ENCODE measurements at places on chromosomes 5 and 9. TPM values are rescaled to one million over a fixed set of nuclear protein-coding genes. Genes with fewer than 3 reads are reported as not detected.
A peak's percentile ranks its signal among the peaks of the same experiment; 100 is the strongest.

DNA sequence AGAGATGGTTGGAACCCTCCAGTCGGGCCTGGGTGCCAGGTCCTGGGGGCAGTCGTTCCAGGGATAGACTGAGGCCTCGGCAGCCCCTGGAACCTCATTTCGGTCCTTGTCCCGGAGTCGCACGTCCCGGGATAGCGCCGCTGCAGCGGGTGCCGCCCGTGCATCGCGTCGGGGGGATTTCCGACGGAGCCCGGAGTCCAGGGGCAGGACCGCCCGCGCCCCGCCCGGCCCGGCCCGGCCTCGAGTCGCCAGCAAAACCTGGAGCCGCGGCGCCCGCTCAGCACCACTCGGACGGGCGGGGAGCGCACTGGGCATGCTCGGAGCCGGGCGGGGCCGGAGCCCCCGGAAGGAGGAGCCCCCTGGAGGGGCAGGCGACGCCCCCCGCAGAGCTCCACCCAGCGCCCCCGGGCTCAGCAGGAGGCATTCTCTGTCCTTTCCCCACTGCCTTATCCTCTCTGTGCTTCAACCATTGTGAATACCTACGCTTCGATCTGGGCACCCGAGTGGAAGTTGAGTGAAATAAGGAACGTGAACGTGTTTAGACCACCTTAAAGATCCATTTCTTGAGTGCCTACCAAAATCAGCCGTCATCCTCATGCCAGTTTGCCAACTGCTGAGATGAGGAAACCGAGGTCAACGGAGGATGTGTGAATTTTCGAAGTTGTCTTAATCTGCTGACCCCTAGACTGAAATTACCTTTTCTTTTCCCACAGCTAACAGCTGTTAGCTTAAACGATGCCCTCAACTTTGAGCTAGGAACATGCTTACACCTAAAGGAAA lies 1.7 kb upstream of the PTPN3 start:
- H3K4me3 ChIP-seq = no peak overlapping the region
- peaks cover 31% of the 10 kb centered on the region for H3K27me3 ChIP-seq
- no peak overlapping the region for H3K27ac ChIP-seq
- peak; percentile 66 for DNase-seq
- no peaks in the 10 kb centered on the region for H3K36me3 ChIP-seq

DNA sequence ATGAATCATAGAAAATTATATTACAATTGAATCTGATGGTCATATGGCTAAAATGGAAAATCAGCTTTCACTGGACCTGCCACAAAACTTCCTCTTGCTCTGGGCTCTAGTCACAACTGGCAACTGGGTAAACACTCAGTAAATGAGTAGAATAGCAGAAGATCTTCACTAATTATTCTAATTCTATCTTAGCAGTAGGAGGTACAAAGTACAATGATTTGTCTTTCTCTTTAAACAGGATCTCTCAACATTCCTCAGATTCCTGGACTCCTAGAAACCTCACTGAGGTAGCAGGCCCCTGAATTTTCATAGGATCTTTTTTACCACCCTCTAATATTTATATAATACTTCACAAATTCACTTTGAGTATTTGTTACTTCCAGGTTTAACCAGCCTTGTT lies 239.9 kb upstream of the SMARCA2 start:
- H3K27me3 ChIP-seq = no peaks in the 10 kb centered on the region
- no peak overlapping the region for H3K27ac ChIP-seq
- DNase-seq = no peak
- no peaks in the 10 kb centered on the region for H3K36me3 ChIP-seq
- H3K4me1 ChIP-seq = no peaks in the 10 kb centered on the region
- H3K4me3 ChIP-seq = no peak overlapping the region

- no peak overlapping the region for H3K27ac ChIP-seq
- H3K36me3 ChIP-seq = no peaks in the 10 kb centered on the region
- no peaks in the 10 kb centered on the region for H3K27me3 ChIP-seq
- H3K4me3 ChIP-seq = no peak overlapping the region
- H3K4me1 ChIP-seq = no peaks in the 10 kb centered on the region
- DNase-seq = no peak
Observed at GRCh38 chr9:138065287-138065686, 187.7 kb downstream of the CACNA1B start.

DNA sequence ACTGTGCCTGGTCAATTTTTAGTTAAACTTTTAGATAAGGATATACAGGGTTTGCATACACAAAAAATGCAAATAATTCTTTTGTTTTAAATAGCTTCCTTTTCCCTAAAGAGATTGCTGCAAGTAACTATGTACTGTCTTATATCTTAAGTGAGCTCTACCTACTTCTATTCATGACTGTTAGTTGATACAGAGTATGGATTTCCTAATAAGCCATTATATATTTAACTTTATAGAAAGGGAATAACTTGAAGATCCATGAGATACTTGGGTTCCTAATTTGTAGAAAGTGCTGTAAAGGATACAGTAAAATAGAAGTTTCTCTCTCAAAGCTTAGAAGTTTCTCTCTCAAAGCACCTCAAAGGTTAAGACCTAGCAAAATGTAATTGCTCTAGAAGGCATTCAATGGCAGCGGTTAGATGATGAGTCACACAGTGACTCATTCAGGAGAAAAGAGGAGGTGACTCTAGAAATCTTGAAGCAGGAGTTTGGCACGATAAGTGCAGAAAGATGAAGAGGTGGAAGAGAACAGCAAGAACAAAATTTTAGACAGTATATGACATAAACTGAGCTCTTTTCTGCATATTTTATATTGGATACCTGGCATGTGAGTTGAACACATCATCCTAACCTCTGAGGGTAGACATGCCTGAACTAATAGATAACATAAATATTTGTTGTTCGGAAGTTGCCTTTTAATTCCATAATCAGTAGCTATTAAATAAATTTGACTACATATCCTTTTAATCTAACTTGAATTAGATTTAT lies 5.5 kb upstream of the DNAJC21 start:
- H3K27me3 ChIP-seq = no peaks in the 10 kb centered on the region
- H3K36me3 ChIP-seq = peaks cover 24% of the 10 kb centered on the region
- no peaks in the 10 kb centered on the region for H3K4me1 ChIP-seq
- DNase-seq = no peak
- no peak overlapping the region for H3K4me3 ChIP-seq

DNA sequence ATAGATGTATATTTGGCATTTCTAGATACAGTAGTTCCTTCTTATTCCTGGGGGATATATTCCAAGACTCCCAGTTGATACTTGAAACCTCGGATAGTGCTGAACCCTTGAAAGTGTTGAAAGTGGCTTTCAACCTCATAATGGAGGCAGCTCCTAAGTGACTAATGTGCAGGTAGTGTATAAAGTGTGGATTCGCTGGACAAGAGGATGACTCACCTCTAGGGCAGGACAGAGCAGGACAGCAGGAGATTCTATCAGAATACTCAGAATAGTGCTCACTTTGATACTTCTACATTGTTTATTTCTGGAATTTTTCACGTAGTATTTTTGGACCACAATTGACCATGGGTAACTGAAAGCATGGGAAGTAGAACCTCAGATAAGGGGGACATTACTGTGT lies 1138.9 kb upstream of the WWC1 start:
- no peak overlapping the region for H3K27ac ChIP-seq
- no peak overlapping the region for H3K4me3 ChIP-seq
- H3K36me3 ChIP-seq = no peaks in the 10 kb centered on the region
- no peak for DNase-seq
- H3K27me3 ChIP-seq = no peaks in the 10 kb centered on the region

DNA sequence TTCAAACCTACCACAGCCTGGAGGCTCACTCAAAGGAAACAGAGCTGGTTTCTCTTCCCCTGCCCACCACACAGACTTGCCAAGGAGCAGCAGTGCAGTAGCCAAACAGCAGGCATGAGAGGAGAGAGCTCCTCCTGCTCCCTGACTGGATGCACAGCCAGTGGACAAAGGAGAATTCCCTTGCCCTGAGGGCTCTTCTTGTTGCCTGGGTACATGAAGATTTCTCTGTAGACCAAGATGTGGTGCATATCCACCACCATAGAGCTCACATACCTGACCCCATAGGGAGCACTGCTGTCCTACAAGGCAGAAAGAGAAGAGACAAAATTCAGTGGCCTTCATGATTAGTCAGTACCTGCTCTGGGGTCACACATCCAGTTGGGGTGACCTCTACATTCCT lies 56.3 kb upstream of the SPATA31E1 start:
- H3K4me3 ChIP-seq = no peak overlapping the region
- DNase-seq = no peak
- no peaks in the 10 kb centered on the region for H3K36me3 ChIP-seq
- H3K27me3 ChIP-seq = no peaks in the 10 kb centered on the region
- no peaks in the 10 kb centered on the region for H3K4me1 ChIP-seq
- no peak overlapping the region for H3K27ac ChIP-seq

DNA sequence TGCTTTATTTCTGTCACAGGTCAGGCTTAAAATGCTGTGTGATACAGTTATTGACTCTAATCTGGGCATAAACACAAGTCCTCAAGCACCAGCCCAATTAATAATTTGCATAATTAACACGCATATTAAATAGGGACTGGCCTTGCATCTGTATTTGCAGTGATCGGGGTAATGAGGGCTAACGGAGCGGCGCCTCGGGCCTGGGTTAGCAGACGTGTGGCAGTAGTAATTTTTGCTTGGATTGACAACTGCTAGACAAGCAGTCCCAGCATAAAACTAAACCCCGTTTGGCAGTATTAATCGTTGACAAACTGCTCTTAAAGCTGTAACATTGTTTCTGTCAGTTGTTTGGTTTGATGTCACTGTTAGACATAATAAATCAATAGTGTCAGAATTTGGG lies 109.2 kb downstream of the PBX3 start:
- H3K36me3 ChIP-seq = no peaks in the 10 kb centered on the region
- H3K4me1 ChIP-seq = peaks cover 5% of the 10 kb centered on the region
- H3K4me3 ChIP-seq = no peak overlapping the region
- peak; percentile 29 for DNase-seq
- H3K27ac ChIP-seq = no peak overlapping the region

GRCh38 chr5:103340717-103341388 lies 82.3 kb downstream of the MACIR start:
- DNase-seq = no peak
- no peak overlapping the region for H3K27ac ChIP-seq
- H3K27me3 ChIP-seq = no peaks in the 10 kb centered on the region
- H3K4me1 ChIP-seq = no peaks in the 10 kb centered on the region
- no peak overlapping the region for H3K4me3 ChIP-seq
- H3K36me3 ChIP-seq = no peaks in the 10 kb centered on the region

Gene OR1L6
- not detected for total RNA-seq
